ENCODE measurements at places on chromosomes 6 and 20.

DNA sequence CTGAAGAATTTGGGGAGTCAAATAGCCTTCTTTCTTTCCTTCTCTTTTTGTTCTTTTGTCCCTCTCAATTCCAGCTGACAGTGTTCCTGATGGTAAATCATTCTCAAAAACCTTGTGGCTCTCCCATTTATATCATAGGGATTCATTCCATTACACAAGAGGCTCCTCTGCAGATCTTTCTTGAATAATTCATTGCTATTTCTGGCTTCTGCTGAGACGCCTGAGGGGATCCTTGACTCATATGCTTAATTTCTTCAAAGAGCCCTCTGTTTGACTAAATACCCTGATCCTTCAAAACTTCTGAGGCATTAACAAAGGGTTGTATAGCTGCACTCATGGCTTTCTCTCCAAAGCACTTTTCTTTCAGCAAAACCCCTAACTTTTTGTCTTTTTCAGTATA lies 289.3 kb downstream of the FARS2 start:
- no peak for DNase-seq

GRCh38 chr6:117591405-117591804 lies 10.9 kb downstream of the GOPC start:
- no peak for DNase-seq

- no peak for DNase-seq
These were observed 71.7 kb upstream of the FRMD1 start for GRCh38 chr6:168150551-168151320.

DNA sequence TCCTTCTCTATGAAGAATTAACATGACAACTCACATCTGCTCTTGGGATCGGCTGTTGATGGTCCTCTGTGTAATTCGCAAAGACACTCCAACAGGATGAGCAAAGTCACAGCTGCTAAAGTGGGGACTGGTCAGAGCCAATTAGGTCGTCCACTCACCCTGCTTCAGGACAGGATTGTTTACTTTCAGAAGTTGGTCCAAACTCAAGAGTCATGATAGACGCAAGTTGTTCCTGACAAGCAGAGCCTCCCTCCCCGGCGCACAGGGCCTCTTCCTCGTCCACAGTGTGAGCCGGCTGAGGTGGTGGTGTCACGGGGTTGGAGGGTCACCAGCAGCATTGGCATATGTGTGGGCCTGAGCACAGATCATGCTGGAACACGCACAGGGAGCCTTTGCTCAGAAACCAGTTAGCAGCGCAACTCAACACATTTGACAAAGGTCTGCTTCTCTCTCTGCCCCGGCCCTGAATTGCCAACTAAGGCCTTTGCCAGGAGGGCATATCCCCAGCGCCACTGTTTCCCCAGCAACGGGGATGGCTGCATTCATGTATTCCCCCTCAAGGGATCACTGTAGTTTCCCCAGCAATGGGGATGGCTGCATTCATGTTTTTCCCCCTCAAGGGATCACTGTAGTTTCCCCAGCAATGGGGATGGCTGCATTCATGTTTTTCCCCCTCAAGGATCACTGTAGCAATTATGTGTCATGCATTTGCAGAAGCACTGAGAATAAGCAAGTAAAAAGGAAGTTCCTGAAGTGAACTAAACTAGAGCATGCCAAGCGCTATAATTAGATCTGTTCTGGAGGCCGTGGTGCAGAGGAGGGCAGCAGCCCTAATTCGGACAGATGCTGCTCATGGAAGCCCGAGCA lies 111.7 kb downstream of the THBS2 start:
- no peak for DNase-seq

- no peak for DNase-seq
These were observed 37.5 kb upstream of the MICB start for GRCh38 chr6:31460361-31461025.

- DNase-seq, result no peak
These were observed 155.2 kb upstream of the PTPN1 start for GRCh38 chr20:50354721-50355589.

GRCh38 chr20:45576995-45577394 lies 2.1 kb downstream of the WFDC8 start:
- no peak for DNase-seq

DNA sequence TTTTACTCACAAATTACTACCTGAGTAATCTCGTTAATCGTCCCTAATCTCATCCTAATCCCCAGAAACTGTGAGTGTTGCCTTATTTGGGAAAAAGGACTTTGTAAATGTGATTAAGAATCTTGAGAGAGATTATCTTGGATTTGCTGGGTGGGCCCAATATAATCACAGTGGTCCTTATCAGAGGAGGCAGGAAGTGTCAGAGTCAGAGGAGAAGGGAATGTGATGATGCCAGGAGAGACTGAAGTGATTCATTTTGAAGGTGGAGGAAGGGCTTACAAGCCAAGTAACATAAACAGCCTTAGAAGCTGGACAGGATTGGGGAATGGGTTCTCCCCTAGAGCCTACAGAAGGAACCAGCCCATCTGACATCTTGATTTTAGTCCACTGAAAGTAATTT lies 16.7 kb downstream of the RPP21 start:
- no peak for DNase-seq

DNA sequence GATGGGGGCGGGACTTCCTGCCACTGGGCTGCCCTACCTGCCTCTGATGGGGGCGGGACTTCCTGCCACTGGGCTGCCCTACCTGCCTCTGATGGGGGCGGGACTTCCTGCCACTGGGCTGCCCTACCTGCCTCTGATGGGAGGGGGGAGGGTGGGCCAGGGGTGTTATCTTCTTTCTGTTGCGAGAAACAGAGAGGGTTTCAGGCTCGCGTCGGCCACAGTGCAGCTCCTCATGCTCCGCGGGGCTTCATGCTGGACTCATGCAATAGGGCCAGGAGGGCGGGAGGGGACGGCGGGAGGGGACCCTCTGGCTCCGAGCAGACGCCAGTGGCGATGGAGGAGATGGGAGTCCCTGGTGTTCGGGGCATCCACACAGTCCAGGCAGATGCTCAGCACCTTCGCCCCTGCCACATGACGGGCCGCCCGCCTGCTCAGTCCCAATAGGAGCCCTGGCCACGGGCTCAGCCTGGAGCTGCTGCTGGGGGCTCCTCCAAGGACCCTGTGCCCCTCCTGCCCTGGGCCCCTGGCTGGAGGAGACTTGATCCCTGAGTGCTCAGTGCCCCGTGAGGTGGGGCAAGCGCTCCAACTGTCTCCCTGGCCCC lies 48.8 kb upstream of the CHRNA4 start:
- DNase-seq, result no peak

DNA sequence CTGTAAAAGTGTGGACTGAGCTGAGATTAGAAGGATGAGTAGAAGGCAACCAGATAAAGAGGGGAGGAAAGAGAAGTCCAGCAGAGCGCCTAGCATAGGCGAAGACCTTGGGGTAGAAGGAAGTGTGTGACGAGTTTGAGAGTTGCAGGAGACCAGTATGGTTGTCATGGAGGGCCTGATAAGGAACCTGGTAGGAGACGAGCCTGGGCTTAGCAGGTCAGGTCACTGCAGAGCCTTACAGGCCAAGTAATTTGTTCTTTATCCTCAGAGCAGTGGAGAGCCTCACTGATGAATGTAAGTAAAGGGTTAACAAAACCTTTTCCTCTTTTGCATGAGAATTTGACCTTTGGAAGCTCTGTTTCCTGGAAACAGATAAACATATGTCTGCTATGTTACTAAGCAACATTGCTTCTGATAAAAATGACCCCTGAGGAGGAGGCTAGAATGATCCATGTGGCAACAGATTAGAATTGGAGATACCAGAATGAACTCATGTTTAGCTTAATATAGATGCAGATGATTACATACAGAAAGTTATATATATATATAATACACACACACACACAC lies 2.9 kb upstream of the TMEM74B start:
- no peak for DNase-seq

DNA sequence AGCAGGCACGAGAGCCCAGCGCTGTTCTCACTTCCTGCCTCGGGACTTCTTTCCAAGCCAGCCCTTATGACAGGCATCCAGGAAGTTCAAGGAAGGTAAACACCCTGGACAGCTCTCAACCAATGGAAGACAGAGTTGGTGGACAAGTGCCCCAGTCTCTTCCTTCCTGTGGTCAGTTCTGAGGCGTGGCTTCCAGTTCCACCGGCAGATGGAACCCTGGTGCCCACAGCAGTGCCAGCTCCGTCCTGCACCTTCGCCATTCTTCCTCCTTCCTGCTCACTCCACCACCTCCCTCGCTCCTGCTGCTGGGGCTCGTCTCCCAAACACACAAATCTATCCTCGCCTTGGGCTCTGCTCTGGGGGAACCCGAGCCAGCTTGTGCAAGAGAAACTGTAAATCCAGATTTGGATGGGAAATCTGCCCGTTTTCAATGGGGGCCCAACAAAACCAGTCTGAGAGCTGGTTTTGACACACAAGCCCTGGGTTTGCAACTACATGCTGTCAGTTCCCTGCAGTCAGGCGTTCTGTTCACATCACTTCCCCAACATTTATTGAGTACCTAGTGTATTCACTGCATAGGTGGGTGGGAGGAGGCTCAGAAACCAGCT lies 162.7 kb downstream of the GRM4 start:
- DNase-seq, result no peak

GRCh38 chr6:116529466-116530290 lies 15.8 kb downstream of the TRAPPC3L start:
- DNase-seq, result no peak

GRCh38 chr6:170147832-170148708 lies 142.8 kb downstream of the DLL1 start:
- no peak for DNase-seq

GRCh38 chr6:166630462-166630861 lies 3.4 kb upstream of the RPS6KA2 start:
- DNase-seq, result no peak

- no peak for DNase-seq
These were observed 76.8 kb downstream of the COL12A1 start for GRCh38 chr6:75128878-75129570.

GRCh38 chr6:39446909-39447308 lies 124.4 kb upstream of the KCNK16 start:
- no peak for DNase-seq

DNA sequence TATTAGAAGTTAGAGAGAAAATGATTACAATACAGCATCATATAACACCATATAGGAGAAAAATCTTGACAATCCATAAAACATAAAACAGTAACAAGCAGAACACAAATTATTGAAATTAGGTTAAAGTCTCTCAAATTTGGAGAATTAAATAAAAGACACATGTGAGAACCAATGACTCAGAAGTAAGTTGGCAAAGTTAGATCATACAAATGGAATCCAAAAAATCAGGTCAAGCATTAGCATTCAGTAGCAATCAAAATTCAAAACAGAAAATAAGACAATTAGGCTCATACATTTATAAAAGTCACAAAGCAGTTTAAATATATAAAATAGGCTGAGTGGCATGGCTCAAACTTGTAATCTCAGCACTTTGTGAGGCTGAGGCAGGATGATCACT lies 775.6 kb downstream of the PHF3 start:
- no peak for DNase-seq

GRCh38 chr20:45346851-45347250 lies 1.4 kb downstream of the SDC4 start:
- DNase-seq, result no peak

- no peak for DNase-seq
These were observed 529.5 kb downstream of the PRKN start for GRCh38 chr6:162198076-162198475.

- no peak for DNase-seq
These were observed 149.3 kb upstream of the FOXQ1 start for GRCh38 chr6:1162367-1163275.
